ENCODE measurements at places on chromosomes 3 and 15. TPM values are rescaled to one million over a fixed set of nuclear protein-coding genes. Genes with fewer than 3 reads are reported as not detected.

ZDHHC19 gene
- total RNA-seq: not detected

CCNB2 gene
- total RNA-seq: 1.2 TPM

ANKRD63 gene
- total RNA-seq: not detected

TEX9 gene
- total RNA-seq: 5.4 TPM

LRRIQ4 gene
- not detected for total RNA-seq

C3orf18 gene
- total RNA-seq: 17.3 TPM

CLK3 gene
- 181 TPM for total RNA-seq

- H3K4me3 ChIP-seq: no peak overlapping the region
- no peaks in the 10 kb centered on the region for H3K36me3 ChIP-seq
- H3K27me3 ChIP-seq: no peaks in the 10 kb centered on the region
- DNase-seq: no peak
- no peak overlapping the region for H3K27ac ChIP-seq
Measured at GRCh38 chr3:103158183-103158582, 723.4 kb downstream of the ZPLD1 start.

- no peak for DNase-seq
- no peaks in the 10 kb centered on the region for H3K27me3 ChIP-seq
- H3K4me3 ChIP-seq: no peak overlapping the region
- no peaks in the 10 kb centered on the region for H3K4me1 ChIP-seq
Measured at GRCh38 chr3:69787436-69788168, 48.3 kb downstream of the MITF start.

All from tibial nerve (tissue), 4 donors.